SK-N-DZ (cell line): ENCODE measurements at places on chromosomes 2 and 18.
A peak's percentile ranks its signal among the peaks of the same experiment; 100 is the strongest.

- DNase-seq: no peak
Measured at GRCh38 chr18:68147728-68148127, 567.2 kb downstream of the TMX3 start.

DNA sequence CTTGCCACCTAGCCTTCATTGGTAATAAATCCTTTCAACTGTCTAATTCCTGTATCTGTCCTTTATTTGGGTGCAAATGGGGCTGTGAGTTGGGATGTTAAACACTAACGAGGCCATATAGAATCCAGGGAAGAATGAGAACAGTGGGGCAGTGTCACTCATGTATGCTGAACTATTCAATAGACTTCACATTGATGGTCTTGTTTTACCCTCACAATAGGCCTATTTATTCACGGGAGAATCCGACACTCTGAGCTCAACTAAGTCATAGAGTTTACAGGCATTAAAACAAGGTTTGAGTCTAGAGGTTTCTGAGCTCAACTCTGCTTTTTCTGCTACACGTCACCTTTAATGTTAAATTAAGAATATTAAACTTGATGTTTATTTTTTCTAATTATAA lies 421.6 kb downstream of the SOX11 start:
- no peak for DNase-seq

DNA sequence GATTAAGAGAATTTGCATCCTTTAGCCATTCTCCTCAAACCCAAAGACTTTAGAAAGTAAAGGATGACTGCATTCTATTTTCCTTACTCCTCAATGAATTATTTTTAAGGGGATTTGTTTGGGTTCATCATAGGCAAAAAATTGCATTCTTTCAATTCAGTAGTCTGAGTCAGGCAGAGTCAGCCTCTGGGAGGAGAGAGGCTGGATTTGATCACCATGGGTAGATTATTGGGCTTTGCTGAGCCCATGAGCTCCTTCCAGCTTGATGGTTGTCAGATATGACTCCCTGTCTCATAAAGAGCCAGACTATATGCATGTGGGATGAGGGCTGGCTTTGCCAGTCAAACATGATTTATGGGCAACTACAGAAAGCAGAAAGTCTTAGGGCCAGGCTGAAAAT lies 101.2 kb downstream of the KCNS3 start:
- no peak for DNase-seq

DNA sequence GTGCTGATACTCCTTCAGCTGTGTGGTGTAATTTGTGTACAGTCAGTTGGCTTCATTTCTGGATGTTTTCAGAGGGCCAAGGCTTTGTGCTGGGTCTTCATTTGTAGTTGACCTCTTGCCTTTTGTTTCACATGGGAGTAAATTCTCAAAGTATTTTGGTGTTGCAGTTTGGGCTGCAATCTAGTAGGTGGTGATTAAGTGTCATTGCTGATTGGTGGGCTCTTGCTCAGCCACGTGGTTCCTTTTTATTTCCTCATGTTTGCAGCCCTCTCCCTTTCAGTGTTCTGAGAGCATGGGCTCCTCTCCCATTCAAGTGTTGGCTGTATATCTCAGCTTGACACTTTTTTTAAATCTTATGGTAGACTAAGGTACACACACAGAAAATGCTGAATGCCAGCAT lies 96.8 kb downstream of the SNTG2 start:
- no peak for DNase-seq

DNA sequence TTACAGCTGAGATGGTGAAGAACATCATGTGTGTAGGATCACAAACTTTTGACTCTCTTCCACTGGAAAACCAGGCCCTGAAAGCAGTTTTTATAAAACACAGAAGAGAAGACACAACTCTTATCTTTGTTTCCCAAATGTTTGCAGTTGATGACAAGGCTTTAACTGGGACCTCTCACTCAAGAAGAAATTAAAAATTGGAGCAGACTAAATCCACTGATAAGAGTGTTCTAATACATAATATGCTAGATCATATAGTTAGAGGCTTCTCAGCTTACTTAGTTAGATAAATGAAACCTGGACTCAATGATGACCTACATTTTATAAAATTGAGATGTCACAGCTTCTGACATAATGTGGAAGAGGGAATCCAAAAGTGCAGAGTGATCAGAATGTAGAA lies 158.3 kb upstream of the WDSUB1 start:
- no peak for DNase-seq

GRCh38 chr18:48004577-48004976 lies 74.1 kb upstream of the SMAD2 start:
- no peak for DNase-seq

GRCh38 chr2:236674238-236674637 lies 104.6 kb downstream of the ACKR3 start:
- DNase-seq: no peak

DNA sequence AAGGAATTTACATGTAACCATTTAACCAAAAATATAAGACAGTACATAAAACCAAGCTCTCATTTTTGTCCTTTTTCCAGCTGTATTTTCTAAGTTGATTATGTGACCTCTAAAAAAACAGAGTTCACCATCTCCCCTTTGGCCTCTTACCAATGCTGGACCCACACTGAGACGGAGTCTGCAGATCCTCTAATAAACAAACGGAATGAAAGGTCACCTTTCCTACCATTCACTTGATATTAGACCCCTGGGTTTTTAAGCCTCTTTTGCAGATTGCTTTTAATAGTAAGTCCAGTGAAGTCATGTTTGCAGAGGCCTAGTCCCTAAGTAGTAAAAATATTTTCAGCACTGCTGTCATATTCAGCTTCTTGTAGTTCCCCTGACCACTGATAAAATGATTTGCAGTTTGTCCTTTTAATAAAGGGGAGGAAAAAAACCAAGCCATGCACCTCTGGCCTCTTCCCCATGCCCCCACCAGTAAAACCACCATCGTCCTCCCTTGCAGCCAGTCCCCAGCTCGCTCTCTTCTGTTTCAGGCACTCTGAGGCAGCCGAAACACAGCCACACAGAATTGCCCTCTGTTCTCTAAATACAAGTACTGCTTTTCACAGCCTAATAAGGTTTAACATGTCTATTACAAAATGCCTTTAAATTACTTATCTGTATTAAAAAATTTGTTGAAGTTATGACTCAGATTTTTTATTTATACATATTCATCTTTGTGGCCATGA lies 427.5 kb downstream of the PARD3B start:
- peak; percentile 34 for DNase-seq

DNA sequence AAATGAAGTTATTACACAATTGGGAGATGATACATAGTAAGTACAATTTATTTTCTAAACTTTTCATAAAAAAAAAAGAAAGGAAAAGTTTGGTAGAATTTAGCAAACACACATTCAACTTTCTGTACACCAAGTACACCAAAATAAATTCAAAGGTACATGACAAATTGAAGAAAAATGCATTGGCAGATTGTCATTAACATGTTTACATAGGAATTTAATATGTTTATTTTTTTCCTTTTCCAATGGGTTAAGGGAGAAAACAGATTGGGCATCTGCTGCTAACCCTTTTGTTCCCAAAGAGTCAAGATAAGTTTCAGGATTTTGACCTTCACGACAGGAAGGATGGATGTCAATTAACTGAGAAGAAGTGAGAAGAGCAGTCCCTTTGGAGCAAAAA lies 620.4 kb downstream of the XIRP2 start:
- no peak for DNase-seq

DNA sequence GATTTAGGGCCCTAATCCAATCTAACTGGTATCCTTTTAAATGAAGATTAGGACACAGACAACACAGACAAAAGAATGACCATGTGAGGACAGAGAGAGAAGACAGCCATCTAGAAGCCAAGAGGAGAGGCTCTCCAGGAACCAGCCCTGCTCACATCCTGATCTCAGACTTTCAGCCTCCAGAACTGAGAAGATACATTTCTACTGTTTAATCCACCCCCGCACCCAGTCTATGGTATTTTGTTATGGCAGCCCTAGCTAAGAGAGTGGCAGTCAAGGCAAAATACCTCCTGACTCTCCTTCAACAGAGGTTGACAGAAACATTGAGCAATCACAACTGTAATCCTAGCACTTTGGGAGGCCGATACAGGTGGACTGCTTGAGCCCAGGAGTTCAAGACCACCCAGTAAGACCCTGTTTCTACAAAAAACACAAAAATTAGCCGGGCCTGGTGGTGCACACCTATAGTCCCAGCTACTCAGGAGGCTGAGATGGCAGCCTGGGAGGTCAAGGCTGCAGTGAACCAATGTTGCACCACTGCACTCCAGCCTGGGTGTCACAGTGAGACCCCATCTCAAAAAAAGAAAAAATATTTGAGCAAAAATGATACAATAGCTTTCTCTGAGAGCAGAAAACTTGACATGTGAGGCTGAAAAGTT lies 34.7 kb downstream of the WDR33 start:
- DNase-seq: no peak

GRCh38 chr18:13235421-13235831 lies 16.9 kb downstream of the LDLRAD4 start:
- DNase-seq: no peak

DNA sequence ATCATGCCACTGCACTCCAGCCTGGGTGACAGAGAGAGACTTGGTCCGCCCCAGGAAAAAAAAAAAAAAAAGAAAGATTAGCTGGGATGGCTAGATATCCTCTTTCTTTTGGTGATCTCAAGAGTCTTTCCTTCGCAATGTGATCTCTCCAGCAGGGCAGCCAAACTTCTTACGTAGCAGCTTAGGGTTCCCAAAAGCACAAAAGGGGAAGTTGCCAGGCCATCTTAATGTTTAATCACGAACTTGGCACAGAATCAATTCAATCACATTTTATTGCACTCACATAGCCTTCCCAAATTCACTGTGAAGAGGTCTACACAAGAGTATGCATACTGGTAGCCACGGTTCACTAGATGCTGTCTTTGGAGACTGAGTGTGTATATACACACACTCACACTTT lies 53.1 kb downstream of the VIL1 start:
- DNase-seq: no peak

DNA sequence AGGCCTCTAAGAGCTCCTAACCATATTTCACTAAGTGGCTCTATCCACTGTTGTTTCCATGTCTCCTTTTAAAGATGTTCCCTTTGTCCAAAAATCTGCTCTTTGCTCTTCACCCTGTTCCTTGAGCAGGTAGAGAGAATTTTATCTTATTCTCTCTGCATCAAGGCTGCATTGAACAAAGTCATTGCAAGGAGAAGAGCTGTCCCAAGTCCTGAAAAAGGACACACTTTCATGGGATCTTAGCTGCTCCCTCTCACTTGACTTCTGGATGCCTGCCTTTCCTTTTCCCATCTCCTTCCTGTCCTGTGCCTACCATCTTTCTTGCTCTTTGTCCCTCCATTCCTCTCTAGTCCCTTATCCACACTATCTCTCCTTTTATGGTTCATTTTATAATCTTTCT lies 235.2 kb upstream of the THSD7B start:
- no peak for DNase-seq

DNA sequence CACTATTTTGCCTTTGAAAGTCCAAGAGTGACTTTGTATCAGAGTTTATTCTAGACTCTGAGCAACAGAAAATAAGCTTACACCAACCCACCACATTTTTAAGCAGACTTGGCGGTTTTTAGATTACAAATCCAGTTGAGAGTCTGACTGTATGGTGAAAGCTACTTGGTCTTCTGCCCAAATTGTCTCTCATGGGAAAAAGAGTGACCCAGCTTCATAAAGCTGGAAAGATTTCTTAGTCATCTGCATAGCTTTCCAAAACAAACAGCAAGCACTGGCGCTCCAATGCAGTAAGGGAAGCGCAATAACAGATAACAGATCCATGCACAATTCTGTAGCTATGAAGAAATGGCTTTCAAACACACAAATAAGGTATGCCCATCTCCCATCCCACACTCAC lies 7.1 kb downstream of the DSG1 start:
- no peak for DNase-seq

- DNase-seq: no peak
Measured at GRCh38 chr18:23784832-23785245, 95.6 kb downstream of the LAMA3 start.

DNA sequence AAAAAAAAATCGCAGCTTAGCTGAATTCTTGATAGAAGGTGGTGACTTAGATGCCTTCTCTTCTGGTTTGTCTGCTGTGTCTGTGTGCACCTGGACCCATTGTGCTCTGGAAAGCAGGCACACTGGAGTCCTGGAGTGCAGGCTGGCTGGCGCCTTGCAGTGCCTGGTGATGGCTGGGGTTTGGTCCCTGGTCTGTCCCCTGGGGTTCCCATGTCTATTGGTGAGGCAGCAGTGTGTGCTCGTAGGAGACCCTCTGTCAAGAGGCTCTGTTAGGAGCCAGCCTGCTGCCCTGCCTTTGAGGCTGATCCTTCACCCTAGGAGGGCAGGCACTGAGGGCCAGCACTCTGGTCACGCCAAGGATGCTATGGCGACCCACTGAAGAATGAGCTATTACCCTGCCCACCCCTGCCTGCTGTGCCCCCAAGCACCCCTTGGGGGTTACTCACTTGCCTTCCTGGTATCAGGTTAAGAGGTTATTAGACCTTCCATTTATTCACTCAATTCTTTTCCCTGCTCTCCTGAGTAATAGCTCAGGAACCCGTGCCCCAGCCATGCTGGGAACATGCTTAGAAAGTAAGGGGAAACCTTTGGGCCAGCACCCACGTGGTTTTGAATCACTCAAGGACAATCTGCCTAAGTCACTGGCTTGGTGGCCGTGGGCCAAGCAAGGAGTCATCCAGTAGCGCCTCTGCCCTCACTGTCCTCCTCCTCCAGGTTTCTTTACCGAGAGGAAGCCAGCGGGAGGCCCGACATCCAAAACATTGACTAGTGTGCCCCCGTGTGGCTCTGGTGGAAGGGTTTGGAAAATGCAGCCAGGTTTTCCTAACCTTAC lies 284.5 kb downstream of the PRKCE start:
- DNase-seq: peak; percentile 79
